ENCODE measurements at places on chromosomes 12 and 14.

DNA sequence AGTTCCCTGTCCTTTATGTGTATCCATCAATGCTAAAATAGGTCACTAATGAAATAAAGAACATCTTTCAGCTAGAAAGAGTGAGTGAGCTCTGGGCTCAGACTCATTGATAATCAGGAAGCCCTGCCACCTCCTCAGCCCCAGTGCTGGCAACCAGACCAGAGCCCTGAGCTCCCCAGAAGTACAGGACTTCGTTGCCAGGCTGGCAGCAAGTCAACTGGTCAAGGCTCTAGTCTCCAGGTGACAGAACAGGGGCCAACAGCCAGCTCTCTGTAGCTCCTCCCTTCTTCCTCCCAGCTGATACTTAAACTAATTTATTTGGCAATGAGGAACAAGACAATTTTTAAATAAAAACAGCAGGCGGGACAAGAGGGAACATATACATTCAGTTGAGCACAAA is 145.3 kb downstream of the EGLN3 start:
- H3K36me3 ChIP-seq: no peaks in the 10 kb centered on the region
- H3K27me3 ChIP-seq: peaks cover 17% of the 10 kb centered on the region
- no peaks in the 10 kb centered on the region for H3K4me1 ChIP-seq

DNA sequence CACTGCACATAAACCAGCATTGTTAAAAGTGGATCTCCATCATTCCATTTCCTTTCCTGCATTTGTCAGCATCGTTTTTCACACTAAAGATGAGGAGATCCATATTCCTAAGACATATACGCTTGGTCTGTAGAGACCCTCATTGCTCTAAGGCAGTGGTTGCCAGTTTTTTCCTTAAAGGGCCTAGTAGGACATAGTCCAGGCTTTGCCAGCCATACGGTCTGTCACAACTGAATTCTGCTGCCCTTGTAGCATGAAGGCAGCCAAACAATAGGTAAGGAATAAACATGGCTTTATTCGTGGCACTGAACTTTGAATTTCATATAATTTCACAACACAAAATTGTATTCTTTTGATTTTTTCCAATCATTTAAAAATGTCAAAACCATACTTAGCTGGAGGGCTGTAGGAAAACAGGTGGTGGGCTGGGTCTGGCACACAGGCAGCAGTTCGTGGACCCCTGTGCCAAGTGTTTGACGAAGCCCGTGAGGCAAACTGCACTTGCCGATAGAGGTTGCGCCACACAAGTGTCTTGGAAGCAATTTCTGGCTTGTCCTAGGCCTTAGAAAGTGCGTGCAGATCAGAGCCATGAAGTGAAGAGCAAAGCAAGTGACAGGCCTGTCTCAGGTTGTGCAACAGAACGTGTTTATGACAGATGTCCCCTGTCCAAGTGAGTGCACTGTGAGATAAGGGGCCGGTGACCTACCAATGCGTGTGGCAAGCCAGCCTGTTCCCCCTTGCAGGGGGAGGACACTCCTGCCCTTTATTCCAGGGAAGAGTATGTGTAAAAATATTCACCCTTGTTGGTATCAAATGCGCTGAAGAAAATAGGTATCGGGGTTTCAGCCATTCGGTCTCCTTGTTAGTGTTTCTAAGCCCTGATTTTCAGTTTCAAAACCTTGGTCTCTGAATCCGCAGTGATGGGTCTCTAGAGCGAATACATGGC is 916 bp upstream of the CHPT1 start:
- H3K36me3 ChIP-seq: no peaks in the 10 kb centered on the region
- no peaks in the 10 kb centered on the region for H3K27me3 ChIP-seq
- H3K4me1 ChIP-seq: peaks cover 59% of the 10 kb centered on the region
- peak overlapping the region; percentile 99 for H3K27ac ChIP-seq
- H3K4me3 ChIP-seq: peak overlapping the region; percentile 89
- peak; percentile 70 for DNase-seq

GRCh38 chr14:95237958-95238340 is 80.6 kb upstream of the DICER1 start:
- H3K27me3 ChIP-seq: no peaks in the 10 kb centered on the region
- no peaks in the 10 kb centered on the region for H3K36me3 ChIP-seq
- H3K4me1 ChIP-seq: peaks cover 41% of the 10 kb centered on the region
- H3K4me3 ChIP-seq: no peak overlapping the region
- H3K27ac ChIP-seq: peak overlapping the region; percentile 40

DNA sequence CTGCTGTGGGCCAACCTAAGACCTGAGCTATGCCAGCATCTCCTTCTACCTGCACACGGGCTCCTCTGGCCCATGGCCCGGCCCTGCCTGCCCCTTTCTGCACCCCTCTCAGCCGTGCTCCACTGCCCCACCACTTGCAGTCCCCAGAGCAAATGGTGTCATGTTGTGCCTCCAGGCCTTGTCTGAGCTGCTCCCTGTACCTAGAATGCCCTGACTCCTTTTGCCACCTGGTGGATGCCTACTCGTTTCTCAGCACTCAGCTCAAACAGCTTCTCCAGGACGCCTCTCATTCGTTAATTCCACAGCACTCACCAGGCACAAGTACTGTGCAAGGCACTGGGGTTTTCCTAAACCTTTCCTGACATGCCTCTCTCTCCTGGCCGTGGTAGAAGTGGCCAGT is 63.2 kb upstream of the PNMA1 start:
- H3K27ac ChIP-seq: no peak overlapping the region
- DNase-seq: no peak
- no peak overlapping the region for H3K4me3 ChIP-seq
- H3K4me1 ChIP-seq: peaks cover 88% of the 10 kb centered on the region
- no peaks in the 10 kb centered on the region for H3K36me3 ChIP-seq

DNA sequence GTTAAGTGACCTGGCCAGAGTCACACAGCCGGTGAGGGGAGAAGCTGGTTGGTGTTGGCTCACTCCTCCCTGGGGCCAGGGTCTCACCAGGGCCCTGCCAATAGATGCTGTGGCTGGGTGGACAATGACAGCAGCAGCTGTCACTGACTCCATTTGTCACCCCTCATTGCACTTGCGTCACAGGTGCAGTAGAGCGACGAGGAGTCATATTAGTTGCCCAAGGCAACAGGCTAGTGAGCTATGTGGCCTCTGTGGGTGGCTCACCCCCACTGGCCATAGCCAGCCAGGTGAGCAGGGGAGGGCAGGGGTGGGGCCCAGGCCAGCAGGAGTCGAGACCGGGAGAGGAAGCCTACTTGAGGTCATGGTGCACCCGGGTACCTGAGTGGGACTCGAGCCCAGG is 9.7 kb downstream of the SLC25A47 start:
- H3K27ac ChIP-seq: no peak overlapping the region
- no peak overlapping the region for H3K4me3 ChIP-seq
- H3K36me3 ChIP-seq: peaks cover 49% of the 10 kb centered on the region
- H3K4me1 ChIP-seq: no peaks in the 10 kb centered on the region

GRCh38 chr12:128408669-128409068 is 141.7 kb downstream of the TMEM132C start:
- H3K4me3 ChIP-seq: no peak overlapping the region
- no peaks in the 10 kb centered on the region for H3K36me3 ChIP-seq
- H3K27ac ChIP-seq: no peak overlapping the region
- no peaks in the 10 kb centered on the region for H3K4me1 ChIP-seq
- no peak for DNase-seq

DNA sequence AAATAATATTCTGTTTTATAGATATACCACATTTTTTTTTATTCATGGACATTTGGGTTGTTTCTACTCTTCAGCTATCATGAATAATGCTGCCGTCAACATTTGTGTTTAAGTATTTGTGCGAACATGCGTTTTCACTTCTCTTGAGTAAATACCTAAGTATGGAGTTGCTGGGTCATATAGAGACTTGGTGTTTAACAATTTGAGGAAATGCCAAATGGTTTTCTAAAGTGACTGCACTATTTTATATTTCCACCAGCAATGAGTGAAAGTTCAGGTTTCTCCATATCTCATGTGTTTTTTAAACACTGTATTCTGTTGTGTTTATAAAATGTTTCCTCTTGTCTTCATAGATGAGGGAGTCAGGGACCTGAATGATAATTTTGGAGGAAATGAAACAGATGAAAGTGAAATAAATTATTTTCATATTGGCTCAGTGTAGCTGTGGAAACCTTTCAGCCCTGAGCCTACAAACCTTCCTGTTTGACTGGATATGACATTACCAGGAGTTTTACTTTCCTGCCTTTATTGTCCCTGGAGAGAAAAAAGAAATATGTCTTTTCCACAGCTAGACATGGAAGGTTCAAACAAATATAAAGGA is 26.3 kb downstream of the DAAM1 start:
- H3K27ac ChIP-seq: peak overlapping the region; percentile 79
- no peaks in the 10 kb centered on the region for H3K36me3 ChIP-seq
- peaks cover 100% of the 10 kb centered on the region for H3K4me1 ChIP-seq
- H3K27me3 ChIP-seq: no peaks in the 10 kb centered on the region
- no peak overlapping the region for H3K4me3 ChIP-seq

GRCh38 chr12:57887631-57888408 is 41.3 kb upstream of the CTDSP2 start:
- no peaks in the 10 kb centered on the region for H3K36me3 ChIP-seq
- H3K27ac ChIP-seq: peak overlapping the region; percentile 98
- H3K4me1 ChIP-seq: peaks cover 61% of the 10 kb centered on the region
- no peak for DNase-seq

- DNase-seq: no peak
- no peak overlapping the region for H3K4me3 ChIP-seq
- H3K27me3 ChIP-seq: no peaks in the 10 kb centered on the region
- H3K4me1 ChIP-seq: peaks cover 5% of the 10 kb centered on the region
- no peak overlapping the region for H3K27ac ChIP-seq
- peaks cover 33% of the 10 kb centered on the region for H3K36me3 ChIP-seq
Observed at GRCh38 chr12:63805704-63806672, 26.3 kb downstream of the RXYLT1 start.

DNA sequence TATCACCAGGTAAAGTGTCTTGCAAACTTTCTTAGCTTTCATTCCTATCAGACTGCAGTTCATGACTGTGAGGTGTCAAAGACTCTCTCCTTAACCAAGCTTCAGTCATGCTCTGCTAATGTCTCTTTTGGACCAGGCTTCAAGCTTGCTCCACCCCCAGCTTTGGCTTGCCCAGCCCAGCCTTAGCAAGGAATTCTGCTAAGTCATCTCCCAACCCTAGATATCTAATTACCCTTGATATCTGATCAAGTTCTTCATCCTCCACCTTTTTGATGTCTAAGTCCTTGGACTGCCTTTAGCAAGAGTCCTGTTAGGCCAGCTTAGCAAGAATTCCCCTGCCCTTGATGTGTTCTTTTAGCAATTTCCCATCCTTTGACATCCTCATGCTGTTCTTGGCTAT is 108.9 kb upstream of the FGD4 start:
- no peak overlapping the region for H3K27ac ChIP-seq
- H3K4me3 ChIP-seq: no peak overlapping the region
- no peaks in the 10 kb centered on the region for H3K27me3 ChIP-seq
- DNase-seq: no peak
- H3K4me1 ChIP-seq: no peaks in the 10 kb centered on the region
